ENCODE measurements at places on chromosomes 12 and 14.

- no peak for DNase-seq
These were observed 1224.1 kb upstream of the SEL1L start for GRCh38 chr14:82757776-82758175.

DNA sequence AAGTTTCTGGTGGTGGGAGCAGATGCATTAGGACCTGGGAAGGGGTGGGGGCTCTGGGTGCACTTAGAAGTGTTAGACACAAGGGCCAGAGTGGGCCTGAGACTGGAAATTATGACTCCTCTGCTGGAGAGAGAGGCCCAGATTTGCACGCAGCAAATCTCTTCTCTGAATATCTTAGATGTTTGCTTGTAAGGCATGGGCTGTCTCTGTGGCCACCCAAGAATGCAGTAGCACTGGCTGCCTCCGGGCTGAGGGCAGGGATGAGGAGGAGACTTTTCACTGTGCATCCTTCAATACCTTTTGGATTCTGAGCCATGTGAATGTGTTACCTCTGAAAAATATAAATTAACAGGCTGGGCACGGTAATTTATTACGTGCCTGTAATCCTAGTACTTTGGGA, 14.0 kb upstream of the RABGGTA start:
- DNase-seq: no peak

- peak; percentile 7 for DNase-seq
These were observed 80.0 kb upstream of the DBX2 start for GRCh38 chr12:45130881-45131281.

DNA sequence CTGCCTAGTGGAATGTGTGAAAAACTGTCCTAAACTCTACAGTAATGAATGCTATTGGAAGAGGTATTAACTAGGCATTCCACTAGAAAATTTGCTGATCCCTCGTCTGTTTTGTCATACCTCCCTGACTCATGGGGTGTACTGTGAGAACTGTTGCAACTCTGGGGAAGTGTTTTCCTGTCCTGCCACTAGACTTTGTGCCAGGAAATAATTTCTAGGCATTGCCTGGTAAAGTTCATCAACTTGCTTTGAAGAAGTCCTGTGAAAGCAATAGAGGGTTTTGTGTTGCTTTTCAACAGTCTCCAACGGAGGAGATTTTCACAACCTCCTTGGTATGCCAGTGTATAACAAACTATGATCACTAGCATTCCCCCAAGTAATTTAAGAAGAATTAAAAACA, 139.9 kb downstream of the AKAP6 start:
- DNase-seq: no peak

- DNase-seq: no peak
These were observed 147.7 kb upstream of the SYT10 start for GRCh38 chr12:33587354-33587753.

DNA sequence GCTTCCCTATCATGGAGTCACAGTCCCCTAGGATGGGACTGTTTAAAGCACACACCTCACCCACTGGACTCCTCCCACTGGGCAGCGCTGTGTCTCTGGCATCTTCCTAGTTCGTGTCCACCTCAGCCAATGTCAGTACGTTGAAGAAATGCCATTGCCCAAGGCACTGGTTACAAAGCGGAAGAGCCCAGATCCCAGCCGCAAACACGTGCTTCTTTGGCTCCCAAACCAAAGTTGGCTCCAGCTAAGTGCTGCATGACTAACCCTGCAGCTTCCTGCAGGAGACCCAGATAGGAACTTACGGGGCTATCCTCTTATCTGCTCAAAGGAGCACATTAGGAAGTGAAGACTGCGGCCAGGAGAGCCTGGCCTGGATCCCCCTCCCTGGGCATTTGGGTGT, 9.3 kb downstream of the SYNE3 start:
- DNase-seq: no peak
